LHCN-M2 (cell line): ENCODE measurements at places on chromosomes 11 and 22. TPM values are rescaled to one million over a fixed set of nuclear protein-coding genes. Genes with fewer than 3 reads are reported as not detected.

GRCh38 chr11:27075655-27076054 lies 35.0 kb downstream of the BBOX1 start:
- no peak for DNase-seq

DNA sequence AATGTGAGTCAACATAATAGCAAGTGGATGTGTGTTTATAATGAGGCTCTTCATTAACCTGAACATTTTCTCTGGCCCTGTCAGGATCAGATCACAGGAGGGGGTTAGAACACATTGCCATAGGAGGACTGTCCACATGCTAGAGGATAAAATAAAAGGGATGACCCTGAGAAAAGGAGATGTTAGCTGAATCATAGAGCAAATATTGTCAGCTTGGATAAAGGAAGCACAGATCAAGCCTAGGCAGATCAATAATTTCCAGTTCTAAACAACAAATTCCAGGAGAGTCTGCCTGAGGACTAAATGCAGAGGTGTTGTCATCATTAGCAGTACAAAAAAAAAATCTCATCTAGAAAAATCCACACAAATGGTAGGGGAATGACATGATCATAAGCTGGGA lies 337.9 kb downstream of the LRRC4C start:
- no peak for DNase-seq

GRCh38 chr11:31141789-31142188 lies 227.8 kb downstream of the DCDC1 start:
- DNase-seq, result no peak

DNA sequence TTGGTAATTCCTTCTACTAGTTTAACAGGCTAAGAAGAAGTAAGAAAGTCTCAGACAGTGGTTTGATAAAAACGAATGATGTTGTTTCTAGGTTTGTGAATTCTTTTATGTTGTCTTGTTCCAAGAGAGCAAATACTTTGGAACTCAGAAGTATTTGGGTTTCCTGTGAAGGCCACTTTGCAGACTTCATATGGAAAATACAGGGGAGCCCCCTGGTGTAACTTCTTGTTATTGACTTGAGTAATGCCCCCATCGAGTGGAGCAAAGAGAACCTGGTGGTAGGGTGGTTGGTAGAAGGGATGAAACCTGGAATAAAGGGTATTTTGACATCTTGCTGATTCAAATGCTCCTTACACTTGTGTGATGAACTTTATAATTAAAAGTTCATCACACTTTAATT lies 40.0 kb upstream of the PTH start:
- DNase-seq, result peak; percentile 1

DNA sequence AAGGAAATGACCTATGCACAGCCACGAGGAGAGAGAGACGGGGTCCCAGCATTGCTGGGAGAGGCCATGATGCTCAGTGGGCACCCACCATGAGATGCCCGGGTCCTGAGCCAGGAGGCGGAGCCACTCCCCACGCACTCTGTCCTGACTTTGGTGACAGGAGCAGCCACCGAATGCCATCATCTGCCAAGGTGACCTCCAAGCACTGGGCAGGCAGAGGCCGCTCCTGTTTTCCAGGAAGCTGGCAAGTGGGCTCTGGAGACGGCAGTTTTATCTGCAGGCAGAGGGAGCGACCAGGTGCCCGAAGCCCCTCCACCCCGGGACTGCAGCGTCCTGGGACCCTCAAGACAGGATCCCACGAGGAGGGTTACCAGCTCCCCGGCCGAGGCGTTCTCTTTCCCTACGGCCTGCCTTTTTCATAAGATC lies 453.9 kb downstream of the BRD1 start:
- no peak for DNase-seq

GRCh38 chr11:67486481-67487195 lies 3.8 kb downstream of the AIP start:
- DNase-seq, result no peak

GRCh38 chr11:19474211-19474610 lies 233.5 kb upstream of the E2F8 start:
- no peak for DNase-seq

GRCh38 chr11:73956876-73957653 lies 6.2 kb downstream of the DNAJB13 start:
- DNase-seq, result no peak

GRCh38 chr22:39999144-39999757 lies 4.5 kb downstream of the FAM83F start:
- DNase-seq, result no peak

DNA sequence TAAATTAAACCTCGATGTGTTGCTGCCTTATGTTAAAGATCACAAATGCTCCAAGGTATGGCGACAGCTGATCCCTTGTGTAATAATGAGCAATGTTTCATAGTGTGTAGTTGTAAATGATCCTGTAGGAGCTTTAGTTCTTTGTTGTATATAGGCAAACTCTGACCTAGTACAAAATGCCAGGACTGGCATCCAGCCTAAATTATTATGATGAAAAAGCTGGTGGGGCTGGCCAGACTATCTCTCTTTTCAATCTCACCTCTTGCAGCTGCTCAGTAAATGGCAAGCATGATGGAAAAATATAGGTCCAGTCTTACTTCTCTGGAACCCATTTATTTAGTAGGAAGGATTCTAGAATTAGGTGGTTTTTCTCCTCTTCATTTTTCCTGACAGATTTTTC lies 345.1 kb upstream of the C11orf87 start:
- no peak for DNase-seq

GRCh38 chr11:95512682-95513081 lies 276.9 kb downstream of the FAM76B start:
- DNase-seq, result no peak

- DNase-seq, result peak; percentile 95
Measured at GRCh38 chr11:118619444-118620197, 12.2 kb downstream of the PHLDB1 start.

DNA sequence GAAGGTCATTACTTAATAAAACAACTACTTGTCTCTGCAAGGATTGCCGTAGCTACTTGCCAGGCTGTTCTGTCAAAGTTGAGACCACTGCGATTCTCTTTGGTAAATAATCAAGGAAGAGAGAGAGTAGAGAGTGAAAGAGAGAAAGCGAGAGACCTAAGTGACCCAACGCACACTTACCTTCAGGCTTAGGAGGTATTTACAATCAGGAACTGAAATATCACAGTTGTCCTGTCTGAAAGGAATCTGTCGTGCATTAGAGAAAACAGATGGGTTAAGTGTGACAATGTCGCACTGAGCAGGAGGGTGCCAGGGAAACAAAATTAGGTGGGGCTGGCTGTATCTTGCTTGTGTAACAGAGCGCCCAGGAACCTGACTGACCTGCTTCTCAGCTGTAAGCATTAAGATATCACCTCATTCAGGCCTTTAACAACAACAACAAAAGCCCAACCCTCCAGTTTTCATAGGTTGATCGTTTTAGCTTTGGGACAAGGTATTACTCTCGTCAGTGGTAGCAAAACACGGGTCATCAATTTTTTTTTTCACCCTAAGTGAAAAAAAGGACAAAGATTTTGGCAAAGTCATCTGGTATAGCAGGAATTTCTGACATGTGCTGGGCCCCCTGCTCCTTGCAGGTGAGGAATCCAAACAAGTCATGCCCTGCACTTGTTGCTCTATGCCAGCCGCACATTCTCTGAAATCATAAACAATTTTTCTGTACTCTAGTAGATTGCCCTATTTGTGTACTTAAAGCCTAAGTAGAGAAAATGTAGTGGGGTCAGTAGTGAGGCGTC lies at the start of gene MUC15:
Gene MUC15, minus strand, starts transcription at position 403 of the 794 bp plus-strand sequence. CDS start 5,169 bp downstream, outside the sequence.
- no peak for DNase-seq

DNA sequence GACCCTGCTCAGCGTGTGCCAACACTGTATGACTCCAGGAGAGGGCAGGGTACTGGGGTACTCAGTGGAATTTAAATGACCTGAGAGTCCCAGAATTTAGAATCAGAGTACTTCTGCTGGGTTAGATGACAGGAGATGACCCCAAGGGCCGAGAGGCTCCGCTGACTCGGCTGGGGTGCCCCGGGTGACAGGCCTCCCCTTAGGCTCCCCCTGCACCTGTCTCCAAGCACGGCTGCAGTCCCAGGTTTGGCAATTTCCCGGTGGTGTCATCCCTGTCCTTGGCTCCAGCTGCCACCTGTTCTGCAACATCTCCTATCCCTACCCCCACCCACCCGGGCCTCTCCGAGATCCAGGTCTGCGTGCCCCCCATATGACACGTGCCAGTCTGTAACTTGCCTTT lies 1.3 kb downstream of the ACTN3 start:
- DNase-seq, result no peak

DNA sequence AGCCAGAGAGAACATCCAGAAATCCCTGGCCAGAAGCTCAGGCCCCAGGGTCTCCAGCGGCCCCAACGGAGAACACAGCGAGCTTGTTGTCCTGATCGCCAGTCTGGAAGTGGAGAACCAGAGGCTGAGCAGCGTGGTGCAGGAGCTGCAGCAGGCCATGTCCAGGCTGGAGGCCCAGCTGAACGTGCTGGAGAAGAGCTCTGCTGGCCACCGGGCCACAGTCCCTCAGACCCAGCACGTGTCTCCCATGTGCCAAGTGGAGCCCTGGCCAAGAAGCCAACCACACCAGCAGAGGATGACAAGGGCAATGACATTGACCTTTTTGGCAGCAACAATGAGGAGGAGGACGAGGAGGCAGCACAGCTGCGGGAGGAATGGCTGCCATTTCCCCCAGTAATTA lies 20.6 kb upstream of the SCGB1D1 start:
- DNase-seq, result no peak

- no peak for DNase-seq
Measured at GRCh38 chr11:66956689-66957290, 1.4 kb downstream of the PC start.

DNA sequence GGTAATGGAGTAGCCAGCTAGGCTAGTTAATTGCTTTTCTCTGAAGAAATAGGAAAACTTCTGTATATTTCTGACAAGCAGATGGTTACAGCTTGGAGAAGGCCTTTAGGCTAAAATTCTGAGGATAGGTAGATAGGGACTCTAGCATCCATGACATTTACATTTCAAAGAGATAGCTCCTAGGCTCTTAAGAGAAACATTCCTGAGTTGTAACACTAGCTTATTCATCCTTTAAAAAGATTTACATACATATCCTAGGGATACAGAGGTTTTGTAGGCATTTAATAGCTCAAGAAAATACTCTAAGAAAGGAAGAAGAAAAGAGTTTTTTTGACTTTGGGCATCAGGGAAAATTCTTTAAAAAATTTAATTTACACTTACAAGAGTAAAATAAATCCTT lies 130.9 kb upstream of the CCDC179 start:
- no peak for DNase-seq

DNA sequence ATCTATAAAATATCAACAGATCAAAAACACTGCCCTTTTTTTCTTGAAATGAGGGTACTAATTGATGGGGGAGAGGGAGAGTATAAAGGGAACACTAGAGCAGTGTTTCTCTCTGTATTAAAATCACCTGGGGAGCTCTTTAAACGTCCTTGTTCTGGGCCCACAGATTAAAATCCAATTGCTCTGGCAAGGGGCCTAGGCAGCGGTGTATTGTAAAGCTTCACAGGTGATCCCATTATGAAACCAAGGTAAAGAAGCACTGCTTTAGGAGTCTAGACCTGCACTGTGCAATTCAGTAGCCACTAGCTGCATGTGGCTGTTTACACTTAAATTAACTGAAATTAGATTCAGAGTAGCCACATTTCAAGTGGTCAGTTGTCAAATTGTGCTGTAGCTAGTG lies 3.0 kb downstream of the AQP11 start:
- DNase-seq, result no peak

DNA sequence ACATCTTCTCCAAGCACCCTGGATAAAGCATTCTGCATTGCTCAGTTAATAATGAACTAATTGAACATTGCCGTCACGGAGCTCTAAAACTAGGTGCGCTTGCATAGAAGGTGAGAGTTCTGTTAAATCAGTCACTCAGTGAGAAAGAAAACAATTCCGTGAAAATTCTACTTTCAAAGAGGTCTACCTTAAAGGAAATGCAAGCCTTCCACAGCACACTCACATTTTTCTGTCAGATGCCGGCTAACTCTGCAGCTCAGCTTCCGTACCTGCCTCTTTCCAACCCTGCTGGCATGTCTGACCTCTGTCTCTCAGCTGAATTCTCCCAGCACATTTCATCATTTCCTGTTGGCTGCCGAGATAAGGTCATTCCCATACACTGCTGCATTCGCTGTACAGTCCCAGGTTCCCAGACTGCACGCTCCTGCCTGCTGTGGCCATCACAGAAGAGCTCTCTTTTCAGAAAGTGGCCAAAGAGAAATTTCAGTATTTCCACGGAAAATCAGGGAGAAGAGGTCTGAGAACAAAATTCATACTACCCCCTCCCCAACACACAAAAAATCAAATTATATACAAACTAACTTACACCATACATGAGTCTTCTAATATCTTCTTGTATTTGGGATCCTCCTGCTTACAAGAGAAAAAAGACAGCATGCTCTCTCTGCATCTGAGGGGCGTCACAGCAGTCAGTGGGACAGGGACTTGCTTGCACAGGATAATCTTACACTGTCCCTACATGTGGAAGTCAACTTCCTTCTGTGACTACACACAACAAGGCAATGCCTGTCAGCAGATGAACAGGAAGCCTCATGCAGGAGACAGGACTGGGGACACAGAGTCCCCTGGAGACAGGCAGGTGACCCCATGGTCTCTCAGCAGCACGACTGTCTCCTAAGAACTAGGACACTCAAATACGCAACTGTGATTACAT lies 55.1 kb downstream of the PACSIN2 start:
- DNase-seq, result peak; percentile 53

- DNase-seq, result peak; percentile 95
Measured at GRCh38 chr11:68010090-68011041, at the start of gene ALDH3B1. TSS of gene ALDH3B1 (plus strand) at chr11:68010327. CDS start at chr11:68015298, 4,971 bp downstream.

DNA sequence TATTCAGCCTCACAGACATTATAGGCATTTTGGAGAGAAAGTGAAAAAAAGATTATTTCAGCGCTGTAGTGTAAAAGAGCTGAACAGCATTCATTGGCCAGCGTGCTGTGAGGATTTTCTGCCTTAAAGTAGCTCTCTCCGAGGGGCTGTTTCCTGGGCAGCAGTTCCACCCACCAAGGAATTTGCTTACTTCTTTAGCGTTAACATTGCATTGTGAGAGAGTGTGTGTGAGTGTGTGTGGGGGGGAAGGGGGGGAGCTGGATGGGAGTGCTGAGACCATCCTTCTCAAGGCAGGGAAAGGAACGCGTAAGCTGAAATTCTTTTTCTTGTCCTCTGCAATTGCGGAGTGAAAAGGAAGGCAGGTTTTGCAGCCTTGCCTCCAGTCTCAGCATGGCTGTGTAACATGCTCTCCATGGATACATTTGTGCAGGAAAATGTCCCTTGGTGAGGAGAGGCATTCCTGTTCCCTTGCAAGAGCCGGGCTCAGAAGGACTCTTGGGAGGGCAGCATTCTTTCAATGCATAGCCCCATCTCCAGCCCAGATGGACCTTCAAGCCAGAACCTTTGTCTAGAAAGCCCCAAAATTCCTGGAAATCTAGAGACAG lies 159.9 kb upstream of the NAV2 start:
- no peak for DNase-seq

OR1S2 gene
- not detected in 2 replicates for total RNA-seq

MMP3 gene
- total RNA-seq, result 5.1 and 9.0 TPM in 2 replicates

PARVG gene
- total RNA-seq, result not detected in 2 replicates

CARD10 gene
- total RNA-seq, result 22.4 and 23.0 TPM in 2 replicates

TBX10 gene
- total RNA-seq, result not detected in 2 replicates

FJX1 gene
- total RNA-seq, result 52.2 and 73.8 TPM in 2 replicates

PKP3 gene
- total RNA-seq, result 3.7 and 4.7 TPM in 2 replicates

CTSW gene
- 0.40 TPM in 1 of 2 replicates, not detected in the other for total RNA-seq

SCARF2 gene
- total RNA-seq, result 13.3 and 18.0 TPM in 2 replicates

CHRM1 gene
- total RNA-seq, result not detected in 2 replicates

GRAP2 gene
- total RNA-seq, result not detected in 2 replicates
